ENCODE measurements at places on chromosomes 5 and 9.

GRCh38 chr5:82365744-82366228, 87.6 kb upstream of the RPS23 start:
- no peak for DNase-seq

GRCh38 chr9:20479419-20480155, 142.7 kb downstream of the MLLT3 start:
- DNase-seq = no peak

- DNase-seq = no peak
These were observed 462.6 kb upstream of the PAPPA start for GRCh38 chr9:115690786-115691496.

DNA sequence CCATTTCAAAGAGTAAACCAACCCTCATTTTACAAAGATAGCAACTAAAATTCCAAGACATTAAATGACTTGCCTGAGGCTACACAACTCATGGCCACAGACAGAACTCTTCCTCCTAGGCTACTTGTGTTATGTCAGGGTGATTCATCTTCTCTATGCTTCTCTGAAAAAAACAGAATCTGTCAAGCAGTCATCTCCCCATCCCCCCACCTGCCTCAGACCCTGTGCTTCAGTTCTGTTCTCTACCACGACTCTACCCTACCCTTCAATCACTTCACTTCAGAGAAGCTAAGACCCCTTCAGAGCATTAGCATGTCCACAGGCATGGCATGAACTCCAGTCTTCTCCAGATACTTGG, 277.7 kb upstream of the PTGER4 start:
- no peak for DNase-seq

DNA sequence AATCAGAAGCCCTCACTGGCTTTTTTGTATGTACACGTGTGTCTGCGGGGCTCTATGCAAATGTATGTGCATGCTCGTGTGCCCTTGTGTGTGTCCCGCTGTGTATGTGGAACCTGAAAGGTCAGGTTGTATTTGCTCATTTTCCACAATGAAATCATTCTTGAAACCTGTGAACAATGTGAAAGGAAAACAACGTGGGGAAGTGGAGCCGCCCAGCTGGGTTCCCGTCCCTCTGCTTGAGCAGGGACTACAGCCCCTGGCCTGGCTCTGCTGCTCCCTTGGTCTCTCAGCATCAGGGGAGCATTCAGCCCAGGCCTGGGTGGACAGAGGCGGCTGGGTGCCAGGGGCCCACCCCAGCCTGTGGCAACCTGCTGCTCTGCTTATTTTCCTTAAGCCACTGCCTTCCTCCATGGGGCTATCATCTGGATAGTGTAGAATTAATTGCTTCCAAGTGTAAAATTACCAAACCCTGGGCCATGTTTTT, 3.0 kb downstream of the ECSCR start:
- no peak for DNase-seq

DNA sequence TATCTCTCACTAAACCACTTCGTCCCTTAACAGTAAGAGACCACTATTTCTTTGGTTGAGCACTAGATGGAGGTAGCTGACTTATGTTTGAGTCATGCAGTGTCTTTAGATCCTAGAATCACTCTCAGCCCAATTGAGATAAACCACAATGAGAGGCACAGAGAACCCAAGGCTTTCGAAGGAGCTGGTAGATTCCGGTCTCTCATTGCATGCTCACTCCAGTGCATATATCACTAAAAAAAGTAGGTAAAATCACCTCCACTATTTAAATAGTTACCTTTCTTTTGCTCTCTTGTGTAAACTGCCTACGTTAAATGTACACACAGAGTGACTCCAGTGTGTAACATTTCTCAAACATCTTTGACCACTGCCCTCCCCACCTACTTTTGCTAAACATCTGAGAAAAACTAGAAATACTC, 27.6 kb downstream of the ACTL7A start:
- DNase-seq = no peak

GRCh38 chr5:113692891-113693457, 179.5 kb downstream of the YTHDC2 start:
- no peak for DNase-seq

GRCh38 chr5:168851902-168852321, 272.7 kb upstream of the PANK3 start:
- no peak for DNase-seq

- DNase-seq = no peak
These were observed 371 bp upstream of the PITX1 start for GRCh38 chr5:135034236-135034962.
